Urinary bladder (tissue), 4 donors: ENCODE measurements at places on chromosomes 16 and 17. TPM values are rescaled to one million over a fixed set of nuclear protein-coding genes. Genes with fewer than 3 reads are reported as not detected.

GRCh38 chr16:51390877-51391276 is 239.8 kb upstream of the SALL1 start:
- DNase-seq: no peak

DNA sequence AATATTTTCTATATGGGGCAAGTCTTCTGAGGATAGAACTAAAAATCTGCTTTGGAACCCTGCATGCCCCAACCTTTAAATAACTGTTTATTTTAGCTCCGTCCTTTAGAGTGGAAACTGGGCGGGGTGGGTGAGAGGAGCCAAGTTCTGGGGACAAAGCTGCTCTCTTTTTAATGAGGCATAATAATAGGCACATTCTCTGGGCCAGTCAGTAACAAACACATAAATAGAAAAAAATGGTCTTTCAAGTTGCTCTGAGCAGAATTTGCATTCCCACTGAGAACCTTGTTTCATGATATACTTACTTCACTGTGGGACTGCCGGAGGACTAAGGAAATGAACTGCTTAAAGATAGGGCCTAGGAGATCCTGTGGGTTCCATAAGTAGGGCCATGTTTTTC is 51.5 kb downstream of the KNOP1 start:
- no peak for DNase-seq

GRCh38 chr16:55817236-55817912 is 15.5 kb downstream of the CES1 start:
- DNase-seq: no peak

GRCh38 chr16:31874366-31875111 is 932 bp downstream of the ZNF267 start:
- no peak for DNase-seq

ENPP7 gene
- not detected for total RNA-seq

ASIC2 gene
- 1.1 TPM for total RNA-seq

CX3CL1 gene
- total RNA-seq: 2.1 TPM
